CD8-positive, alpha-beta T cell (primary cell): ENCODE measurements at places on chromosomes 5 and 9.

DNA sequence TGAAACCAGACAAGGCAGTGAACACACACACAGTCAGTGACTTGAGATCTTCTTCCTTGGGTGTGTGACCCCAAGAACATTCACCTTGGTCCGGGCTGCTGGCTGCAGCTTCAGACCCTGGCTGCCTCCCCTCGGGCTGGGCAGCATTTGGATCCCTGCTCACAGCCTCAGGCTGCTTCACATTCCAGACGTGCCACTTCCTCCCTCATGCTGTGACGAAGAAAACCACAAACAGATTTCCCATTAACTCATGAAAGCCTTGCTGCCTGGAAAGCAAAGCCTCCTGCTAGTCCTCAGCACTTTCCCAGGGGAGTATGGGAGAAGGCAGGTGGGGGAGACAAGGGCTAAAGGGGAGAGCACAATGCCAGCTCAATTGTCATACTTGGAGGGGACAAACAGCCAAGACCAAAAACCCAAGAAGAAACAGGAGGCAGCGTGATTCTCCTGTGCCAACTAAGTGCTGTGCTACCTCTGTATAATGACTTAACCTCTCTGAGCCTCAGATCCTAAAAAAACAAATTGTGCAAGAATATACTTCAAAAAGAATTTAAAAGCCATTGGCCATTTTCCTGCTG, 594.6 kb upstream of the BRINP1 start:
- DNase-seq: no peak

- no peak for DNase-seq
Measured at GRCh38 chr9:6247266-6247665, 31.7 kb downstream of the IL33 start.

DNA sequence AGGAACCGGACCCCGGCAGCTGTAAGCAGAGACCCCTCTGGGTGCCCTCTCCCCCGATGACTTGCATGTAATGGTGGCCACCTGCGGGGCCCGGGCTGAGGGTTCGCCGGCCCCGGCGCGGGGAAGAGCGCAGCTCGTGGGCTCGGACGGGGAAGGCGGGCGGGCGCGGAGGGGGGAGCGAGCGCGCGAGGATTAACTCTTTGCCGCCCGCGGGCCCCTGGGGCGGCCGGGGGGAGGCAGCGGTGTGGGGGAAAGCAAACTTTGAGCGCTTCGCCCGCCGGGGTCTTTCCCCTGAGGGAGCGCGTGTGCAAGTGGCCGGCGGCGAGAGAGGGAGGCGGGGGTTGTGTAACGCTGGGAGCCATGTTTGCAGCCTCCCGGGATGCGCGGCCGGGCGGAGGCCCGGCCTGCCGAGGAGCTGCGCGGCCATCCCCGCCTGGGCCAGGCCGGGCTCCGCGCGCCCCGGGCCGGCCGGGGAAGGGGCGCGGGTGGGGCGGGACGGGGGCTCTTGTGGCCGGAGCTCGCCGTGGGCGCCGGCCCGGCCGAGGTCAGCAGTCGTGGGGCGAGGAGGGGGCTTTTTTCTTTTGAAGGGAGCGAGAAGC, 547 bp downstream of the ANP32B start:
- DNase-seq: peak; percentile 70

DNA sequence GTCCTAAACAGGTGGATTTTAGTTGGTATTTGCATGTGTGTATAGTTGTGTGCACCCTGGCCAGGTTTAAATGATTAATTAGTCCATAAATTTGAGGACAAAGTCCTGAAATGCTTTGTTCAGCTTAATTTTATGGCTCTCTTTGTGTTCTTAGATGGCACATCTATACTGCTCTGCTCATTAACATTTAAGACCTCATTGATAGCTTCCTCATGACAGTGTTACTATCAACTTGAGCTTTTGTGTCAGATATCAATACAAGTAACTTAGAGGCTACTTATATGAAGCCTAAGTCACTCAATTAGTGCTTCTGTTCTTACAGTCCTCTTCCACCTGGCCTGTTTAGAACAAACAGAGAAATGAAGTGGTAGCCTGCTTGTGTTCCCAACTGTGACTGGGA, 240.9 kb downstream of the TRPM3 start:
- no peak for DNase-seq

GRCh38 chr9:88653911-88654310, 118.9 kb downstream of the NXNL2 start:
- no peak for DNase-seq

GRCh38 chr5:14366763-14367162, 214.8 kb upstream of the OTULINL start:
- no peak for DNase-seq
